NCI-H774 (cell line): ENCODE measurements at places on chromosomes 1 and 21.

- no peak for DNase-seq
These were observed 6.2 kb upstream of the MIXL1 start for GRCh38 chr1:226217273-226217672.

- no peak for DNase-seq
These were observed 14.1 kb upstream of the GPX7 start for GRCh38 chr1:52588027-52588426.

DNA sequence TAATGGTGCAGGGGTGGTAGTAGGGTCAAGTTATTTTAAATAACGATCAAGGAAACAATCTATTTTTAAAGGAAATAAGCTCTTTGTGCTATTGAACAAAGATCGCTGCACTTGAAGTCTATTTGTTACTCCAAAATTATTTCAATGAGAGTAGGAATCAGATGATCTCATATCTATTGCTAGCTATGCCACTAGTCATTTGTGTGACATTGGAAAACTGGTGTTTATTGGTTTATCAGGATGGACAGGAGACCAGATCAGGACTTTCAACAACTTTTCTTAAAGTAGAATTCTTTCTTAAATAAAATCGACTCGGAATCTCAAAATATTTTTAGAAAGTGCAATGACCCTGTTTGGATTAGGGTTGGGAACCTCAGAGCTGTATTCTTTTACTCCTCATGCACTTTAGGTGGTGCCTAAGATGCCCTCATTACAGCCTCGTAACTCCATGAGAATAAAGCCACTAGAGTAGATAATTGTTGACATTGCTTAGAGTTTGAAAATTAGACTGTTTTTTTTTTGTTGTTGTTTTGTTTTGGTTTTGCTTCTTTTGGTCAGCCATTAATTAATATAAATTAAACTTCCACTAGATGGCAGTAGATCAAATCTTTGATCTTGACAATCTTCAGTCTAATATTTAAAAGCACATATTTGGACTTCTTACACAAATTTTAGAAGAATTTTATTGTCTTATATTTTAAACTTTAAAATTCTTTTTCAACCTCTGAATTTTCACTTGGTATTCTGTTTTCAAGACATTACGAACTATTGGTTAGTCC lies 352.4 kb downstream of the USP25 start:
- DNase-seq = no peak

DNA sequence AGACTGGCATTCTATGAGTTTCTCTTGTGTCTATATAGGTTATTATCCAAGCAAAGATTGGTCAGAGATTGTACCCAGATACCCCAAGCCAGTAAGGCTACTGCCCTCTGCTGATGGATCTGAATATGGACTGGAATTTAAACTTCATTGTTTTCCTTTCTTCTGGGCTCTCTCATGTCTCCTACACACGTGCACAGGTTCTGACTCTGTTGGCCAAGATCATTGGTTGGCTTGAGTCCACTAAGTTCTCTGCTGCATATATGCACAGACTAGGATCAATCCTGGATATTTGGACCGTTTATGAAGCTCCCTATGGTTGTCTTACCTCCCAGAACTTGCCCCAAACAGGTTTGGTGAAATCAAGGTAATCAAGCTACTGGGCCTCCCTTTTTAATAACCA lies 69.7 kb downstream of the CC2D1B start:
- peak; percentile 41 for DNase-seq
